ENCODE measurements at places on chromosomes 11 and 22. TPM values are rescaled to one million over a fixed set of nuclear protein-coding genes. Genes with fewer than 3 reads are reported as not detected.

DNA sequence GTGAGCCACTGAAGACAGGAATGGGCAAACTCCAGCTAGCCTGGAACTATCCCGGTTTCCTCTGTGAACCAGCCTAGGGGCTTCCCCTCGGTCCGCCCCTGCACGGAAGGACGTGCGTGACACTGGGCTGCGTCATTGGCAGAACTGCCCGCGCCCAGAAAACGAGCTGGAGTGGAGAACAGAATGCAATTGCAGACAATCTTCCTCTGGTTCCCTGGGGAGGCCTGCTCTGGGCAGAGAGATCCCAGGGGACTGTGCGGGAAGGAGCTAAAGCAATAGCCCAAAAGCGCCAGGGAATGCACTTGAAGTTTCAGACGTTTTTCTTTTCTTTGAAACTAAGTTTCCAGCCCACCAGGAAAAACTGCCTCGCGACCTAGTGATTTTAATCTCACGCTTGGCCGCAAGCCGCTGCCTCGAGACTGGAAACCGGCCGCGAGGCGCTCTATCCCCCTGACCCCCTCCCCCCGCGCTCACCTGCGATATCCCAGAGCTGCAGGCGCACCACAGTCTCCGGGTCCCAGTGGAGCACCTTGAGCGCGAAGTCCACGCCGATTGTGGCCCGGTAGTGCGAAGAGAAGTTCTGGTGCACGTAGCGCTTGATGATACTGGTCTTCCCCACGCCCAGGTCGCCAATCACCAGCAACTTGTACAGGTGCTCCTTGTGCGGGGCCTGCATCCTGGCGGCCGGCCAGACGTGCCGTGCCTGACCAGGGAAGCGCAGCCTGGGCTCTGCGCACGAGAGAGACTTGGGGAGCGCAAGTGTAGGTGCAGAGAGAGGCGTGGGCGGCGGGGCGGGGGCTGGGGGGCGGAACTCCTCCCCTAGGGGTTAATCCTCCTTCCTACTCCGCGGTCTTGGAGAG, at the start of gene RAB38:
TSS of gene RAB38 (minus strand) at position 735 of the 860 bp plus-strand sequence. CDS start at position 676, 59 bp downstream.
- DNase-seq, result peak; percentile 91
- H3K27me3 ChIP-seq, result no peaks in the 10 kb centered on the region
- no peak within 1 kb of the TSS for H3K27ac ChIP-seq
- peak within 1 kb of the TSS; percentile 81 for H3K4me3 ChIP-seq

DNA sequence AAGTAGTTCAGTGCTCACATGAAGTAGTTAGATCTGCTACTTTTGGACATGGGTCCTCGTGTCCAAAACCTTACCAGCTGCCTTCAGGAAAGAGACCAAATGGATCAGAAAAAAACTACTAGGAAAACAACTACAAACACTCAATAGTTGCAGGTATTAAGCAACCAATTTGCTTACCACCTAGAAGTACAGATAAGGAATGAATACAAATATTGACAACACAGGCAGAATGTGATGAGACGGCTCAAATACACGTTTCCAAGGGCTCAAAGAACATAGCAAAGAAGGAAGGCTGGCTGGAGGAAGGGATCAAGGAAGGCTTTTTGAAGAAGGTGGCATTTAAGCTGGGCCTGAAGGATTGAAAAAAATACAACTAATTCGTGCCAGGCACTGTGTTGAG, 41.8 kb downstream of the NRXN2 start:
- DNase-seq, result no peak
- H3K4me3 ChIP-seq, result no peak overlapping the region
- no peaks in the 10 kb centered on the region for H3K36me3 ChIP-seq

GRCh38 chr22:32323513-32324164, 34.0 kb upstream of the RFPL3 start:
- H3K4me3 ChIP-seq, result no peak overlapping the region
- H3K4me1 ChIP-seq, result peaks cover 6% of the 10 kb centered on the region
- DNase-seq, result peak; percentile 19
- H3K36me3 ChIP-seq, result peaks cover 2% of the 10 kb centered on the region
- no peaks in the 10 kb centered on the region for H3K27me3 ChIP-seq
- H3K27ac ChIP-seq, result no peak overlapping the region

DNA sequence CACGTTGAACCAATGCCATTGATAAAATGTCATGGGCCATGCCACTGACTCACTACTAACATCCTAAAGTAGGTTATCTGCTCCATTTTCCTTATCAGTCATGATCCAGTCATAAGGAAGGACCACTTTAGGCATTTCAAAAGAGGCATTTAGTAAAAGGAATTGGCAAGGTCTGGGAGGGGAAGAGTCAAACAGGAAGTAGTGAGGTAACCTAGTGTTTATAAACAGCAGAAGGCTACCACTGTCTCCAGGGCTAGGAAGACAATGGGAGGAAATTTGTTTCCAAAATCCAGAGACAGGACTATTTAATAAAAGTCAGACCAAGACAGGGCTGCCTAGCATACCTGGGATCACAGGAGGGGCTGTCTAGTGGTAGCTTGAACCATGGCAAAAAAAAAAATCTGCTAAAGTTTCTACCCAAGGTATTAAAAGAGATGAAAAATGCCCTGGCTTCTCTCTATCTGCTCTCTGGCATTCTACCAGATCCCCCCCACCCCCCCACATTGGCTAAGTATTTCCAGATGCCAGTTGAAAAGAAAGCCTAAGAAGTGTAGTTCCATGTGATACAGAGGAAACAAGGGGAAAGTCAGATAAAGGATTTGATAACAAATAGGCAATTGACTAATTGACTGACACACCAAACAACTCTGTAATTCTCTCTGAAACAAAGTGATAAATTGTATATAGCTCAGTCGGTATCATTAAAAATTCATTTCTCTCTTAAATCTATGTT, 50.4 kb upstream of the C11orf87 start:
- H3K36me3 ChIP-seq, result no peaks in the 10 kb centered on the region
- no peak overlapping the region for H3K27ac ChIP-seq
- H3K4me1 ChIP-seq, result no peaks in the 10 kb centered on the region
- DNase-seq, result no peak

APOBEC3B gene
- 28.1 TPM for total RNA-seq

MRGPRX3 gene
- total RNA-seq, result not detected

KCNJ11 gene
- total RNA-seq, result 2.3 TPM
